GM23248 (cell line): ENCODE measurements at places on chromosomes 5 and 9. TPM values are rescaled to one million over a fixed set of nuclear protein-coding genes. Genes with fewer than 3 reads are reported as not detected.

GRCh38 chr5:174431504-174431903 is 292.9 kb upstream of the MSX2 start:
- H3K4me1 ChIP-seq: no peaks in the 10 kb centered on the region
- H3K36me3 ChIP-seq: no peaks in the 10 kb centered on the region
- no peak overlapping the region for H3K4me3 ChIP-seq
- no peaks in the 10 kb centered on the region; the same call in 1 of the 2 replicates for H3K27me3 ChIP-seq
- no peak for DNase-seq
- H3K27ac ChIP-seq: no peak overlapping the region

DNA sequence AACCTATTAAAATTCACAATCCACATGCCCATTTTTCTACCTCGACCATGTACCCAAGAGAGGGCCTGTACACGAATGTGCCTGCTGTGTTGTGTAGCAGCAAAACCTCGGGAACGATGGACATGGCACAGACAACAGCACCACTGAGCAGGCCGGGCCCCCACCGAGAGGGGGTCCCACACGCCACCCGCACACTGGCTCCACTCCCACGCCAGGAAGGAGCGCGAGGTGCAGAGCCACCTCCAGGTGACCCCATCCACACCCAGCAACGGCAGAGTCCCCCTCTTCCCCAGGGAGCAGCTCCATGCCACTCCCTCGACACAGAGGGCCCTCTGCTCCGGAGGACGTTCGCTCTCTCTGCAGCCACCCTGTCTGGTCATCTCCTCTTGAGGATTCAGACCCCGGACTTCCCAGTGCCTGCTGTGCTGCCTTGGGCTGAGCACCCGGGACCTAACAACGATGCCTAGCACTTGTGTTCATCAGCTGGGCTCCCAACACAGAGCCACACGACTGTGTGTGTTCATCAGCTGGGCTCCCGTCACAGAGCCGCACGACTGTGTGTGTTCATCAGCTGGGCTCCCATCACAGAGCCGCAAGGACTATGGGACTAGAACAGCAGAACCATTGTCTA is 25.3 kb upstream of the ADAMTS2 start:
- DNase-seq: no peak
- no peaks in the 10 kb centered on the region for H3K27me3 ChIP-seq
- no peak overlapping the region for H3K27ac ChIP-seq
- no peaks in the 10 kb centered on the region for H3K4me1 ChIP-seq

- H3K4me1 ChIP-seq: peaks cover 47% of the 10 kb centered on the region
- DNase-seq: peak; percentile 29
- no peak overlapping the region for H3K4me3 ChIP-seq
Measured at GRCh38 chr9:73137914-73138313, 13.8 kb upstream of the ANXA1 start.

- H3K27ac ChIP-seq: peak overlapping the region; percentile 88
- H3K4me3 ChIP-seq: peak overlapping the region; percentile 80; the same call in 1 of the 2 replicates
- peaks cover 62% of the 10 kb centered on the region for H3K4me1 ChIP-seq
- no peaks in the 10 kb centered on the region for H3K36me3 ChIP-seq
Measured at GRCh38 chr5:150490296-150490669, 17.6 kb upstream of the NDST1 start.

GRCh38 chr5:31995006-31995405 is 179.1 kb downstream of the GOLPH3 start:
- no peaks in the 10 kb centered on the region for H3K36me3 ChIP-seq
- H3K27me3 ChIP-seq: peaks cover 15% of the 10 kb centered on the region; the same call in 1 of the 2 replicates
- DNase-seq: no peak
- H3K4me1 ChIP-seq: peaks cover 24% of the 10 kb centered on the region
- no peak overlapping the region for H3K4me3 ChIP-seq

The SPARC gene
- polyA plus RNA-seq: 20,092 and 20,398 TPM in 2 replicates

The EGR1 gene
- 161 and 170 TPM in 2 replicates for polyA plus RNA-seq
